ENCODE measurements at places on chromosomes 7 and 10. TPM values are rescaled to one million over a fixed set of nuclear protein-coding genes. Genes with fewer than 3 reads are reported as not detected.

Gene CREB3L2
- total RNA-seq: 9.3 TPM

Gene DMTF1
- total RNA-seq: 48.8 TPM

Gene ZNF503
- total RNA-seq: 42.3 TPM

Gene NPTX2
- total RNA-seq: not detected

Gene DYDC1
- total RNA-seq: not detected

Gene ASB10
- total RNA-seq: not detected

Gene TMEM270
- total RNA-seq: not detected

Gene GOLGA7B
- total RNA-seq: 0.26 TPM

- peak; percentile 66 for DNase-seq
Observed at GRCh38 chr10:133318494-133319127, 9.9 kb downstream of the ZNF511 start.

DNA sequence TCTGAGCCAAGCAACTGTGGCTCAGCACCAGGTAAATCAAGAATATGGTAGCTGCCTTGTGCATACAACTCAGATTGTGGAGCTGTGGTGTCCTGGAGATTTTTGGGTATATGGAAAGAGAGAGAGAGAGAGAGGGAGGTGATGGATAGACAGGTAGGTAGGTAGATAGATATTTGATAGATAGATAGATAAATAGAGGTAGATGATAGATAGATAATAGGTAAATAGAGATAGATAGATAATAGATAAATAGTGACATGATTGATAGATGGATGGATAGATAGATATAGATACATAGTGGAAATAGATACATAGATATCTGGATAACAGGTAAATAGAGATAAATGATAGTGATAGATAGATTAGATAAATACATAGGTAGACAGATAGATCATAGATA is 206.3 kb downstream of the KLF6 start:
- DNase-seq: no peak

DNA sequence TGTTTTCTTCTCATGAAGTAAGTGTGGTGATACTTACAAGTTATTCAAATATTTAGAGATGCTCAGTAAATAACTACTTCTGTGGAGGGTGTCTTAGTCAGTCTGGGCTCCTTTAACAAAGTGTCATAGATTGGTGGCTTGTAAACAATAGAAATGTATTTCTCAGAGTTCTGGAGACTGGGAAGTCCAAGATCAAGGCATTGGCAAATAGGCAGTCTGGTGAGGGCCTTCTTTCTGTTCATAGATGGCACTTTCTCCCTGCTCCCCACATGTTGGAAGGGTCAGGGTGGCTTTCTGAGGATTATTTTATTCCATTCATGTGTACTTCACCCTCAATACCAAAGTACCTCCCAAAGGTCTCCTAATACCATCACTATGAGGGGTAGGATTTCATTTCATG is 18.4 kb downstream of the RPA3 start:
- peak; percentile 5 for DNase-seq

DNA sequence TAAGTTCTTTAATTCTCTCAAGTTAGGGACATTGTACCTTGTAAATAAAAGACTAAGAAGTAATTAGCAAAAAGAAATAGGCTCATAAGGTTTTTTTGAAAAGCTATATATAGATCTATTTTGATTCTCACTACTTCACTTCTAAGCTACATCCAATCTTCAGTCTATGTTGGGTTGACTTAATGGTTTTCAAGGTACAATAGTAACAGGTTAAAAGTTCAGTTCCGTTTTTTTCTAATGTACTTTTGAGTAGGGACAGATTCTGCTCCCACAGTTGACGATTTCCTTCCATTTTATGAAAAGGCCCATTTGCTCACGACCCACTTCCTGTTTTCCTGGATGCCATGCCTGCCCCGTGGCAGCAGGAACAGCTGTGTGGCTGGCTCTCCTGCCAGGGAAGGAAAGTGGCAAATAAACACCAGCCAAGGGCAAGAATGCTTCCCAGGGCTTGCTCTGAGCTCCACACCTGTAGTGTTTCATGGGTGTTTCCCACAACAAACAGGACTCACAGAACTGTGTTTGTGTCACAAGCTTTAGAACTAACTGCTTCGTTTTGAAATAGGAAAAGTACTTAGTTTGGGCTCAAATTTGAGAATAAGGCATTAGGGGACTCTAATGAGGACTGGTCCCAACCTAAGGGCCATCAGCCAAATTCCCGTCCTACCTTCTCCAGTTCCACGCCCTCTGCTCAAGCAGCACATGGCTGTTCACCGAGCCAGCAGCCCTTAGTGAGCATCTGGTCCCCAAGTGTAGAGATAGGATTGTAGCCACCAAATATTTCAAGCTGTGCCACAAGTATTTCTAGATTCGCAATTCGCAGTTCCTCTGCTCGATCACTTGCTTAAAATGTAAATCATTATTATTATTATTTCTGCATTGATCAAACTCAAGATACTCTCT is 240.7 kb downstream of the COBL start:
- DNase-seq: no peak

- DNase-seq: no peak
Observed at GRCh38 chr10:16363741-16364140, 73.1 kb upstream of the PTER start.

- DNase-seq: no peak
Observed at GRCh38 chr7:7972922-7973594, 4.5 kb downstream of the GLCCI1 start.

DNA sequence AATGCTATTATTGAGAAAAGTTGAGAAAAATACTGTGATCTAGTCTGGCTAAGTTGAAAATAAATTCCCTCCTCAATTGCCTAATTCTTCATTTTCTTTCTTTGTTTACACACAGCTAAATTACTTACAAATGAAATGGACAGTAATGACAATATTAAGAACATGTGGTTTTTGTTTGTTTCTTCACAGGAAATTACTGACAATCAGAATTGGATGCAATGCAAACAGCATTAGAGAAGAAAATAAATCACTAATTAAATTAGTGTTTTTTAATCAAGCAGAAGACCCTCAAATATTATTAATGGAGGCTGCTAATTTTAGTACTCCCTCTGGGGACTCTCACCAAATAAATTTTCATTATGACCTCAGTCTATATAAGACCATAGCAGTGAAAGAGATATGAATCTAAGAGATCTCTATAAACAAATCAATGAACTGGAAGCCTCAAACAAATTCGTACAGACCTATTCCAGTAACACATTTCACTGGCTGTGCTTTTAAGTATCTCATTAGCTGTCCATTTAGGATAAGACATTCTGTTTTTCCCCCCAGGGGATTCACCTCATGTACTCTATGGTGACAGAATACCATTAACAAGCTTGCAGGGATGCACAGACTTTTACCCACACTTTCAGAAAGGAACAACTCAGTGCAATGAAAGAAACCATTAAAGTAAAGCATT is 202.0 kb upstream of the DGKB start:
- DNase-seq: no peak

- DNase-seq: peak; percentile 100
Observed at GRCh38 chr10:74055383-74056049, 57.6 kb downstream of the VCL start.

DNA sequence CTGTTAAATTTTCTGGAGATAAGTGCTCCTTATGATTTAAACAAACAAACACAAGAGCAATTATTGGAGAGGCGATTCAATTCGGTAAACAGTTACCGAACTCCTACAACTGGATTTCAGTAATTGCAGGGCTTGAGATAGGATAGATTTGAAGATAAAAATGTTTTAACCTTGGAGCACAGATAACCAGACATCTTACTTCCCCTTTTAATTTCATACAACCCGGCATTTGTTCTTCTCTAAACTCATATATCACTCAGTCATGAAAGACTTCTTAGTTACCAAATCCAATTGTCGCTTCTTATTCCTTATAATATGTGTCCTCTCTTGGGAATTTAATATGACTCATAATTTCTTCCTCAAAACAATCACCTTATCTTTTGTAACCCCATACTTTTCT is 235.9 kb upstream of the CSTF2T start:
- no peak for DNase-seq

GRCh38 chr7:17021205-17021604 is 139.4 kb upstream of the AGR3 start:
- no peak for DNase-seq

- DNase-seq: no peak
Observed at GRCh38 chr7:142414135-142414534, 156.3 kb upstream of the PRSS58 start.

DNA sequence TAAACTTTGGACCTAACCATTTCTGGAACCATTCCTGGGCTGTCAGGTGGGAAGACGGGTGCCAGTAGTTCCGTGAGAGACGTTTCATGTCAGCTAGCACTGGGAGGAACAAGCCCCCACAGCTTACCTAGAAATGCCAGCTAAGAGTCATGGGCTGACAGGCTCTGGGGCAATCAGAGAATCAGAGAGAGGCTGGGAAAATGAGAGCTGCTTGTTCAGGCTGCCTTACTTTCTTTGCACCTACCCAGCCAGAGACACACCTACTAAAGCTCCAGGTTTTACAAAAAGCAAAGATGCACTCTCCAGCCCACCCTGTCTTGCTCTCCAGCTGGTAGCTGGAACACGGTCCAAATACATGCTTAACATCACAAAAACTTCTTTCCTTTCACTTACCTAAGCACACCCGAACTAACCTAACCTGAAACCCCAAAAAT is 688 bp downstream of the PTN start:
- no peak for DNase-seq

GRCh38 chr7:37495574-37496184 is 47.0 kb upstream of the ELMO1 start:
- DNase-seq: peak; percentile 39

DNA sequence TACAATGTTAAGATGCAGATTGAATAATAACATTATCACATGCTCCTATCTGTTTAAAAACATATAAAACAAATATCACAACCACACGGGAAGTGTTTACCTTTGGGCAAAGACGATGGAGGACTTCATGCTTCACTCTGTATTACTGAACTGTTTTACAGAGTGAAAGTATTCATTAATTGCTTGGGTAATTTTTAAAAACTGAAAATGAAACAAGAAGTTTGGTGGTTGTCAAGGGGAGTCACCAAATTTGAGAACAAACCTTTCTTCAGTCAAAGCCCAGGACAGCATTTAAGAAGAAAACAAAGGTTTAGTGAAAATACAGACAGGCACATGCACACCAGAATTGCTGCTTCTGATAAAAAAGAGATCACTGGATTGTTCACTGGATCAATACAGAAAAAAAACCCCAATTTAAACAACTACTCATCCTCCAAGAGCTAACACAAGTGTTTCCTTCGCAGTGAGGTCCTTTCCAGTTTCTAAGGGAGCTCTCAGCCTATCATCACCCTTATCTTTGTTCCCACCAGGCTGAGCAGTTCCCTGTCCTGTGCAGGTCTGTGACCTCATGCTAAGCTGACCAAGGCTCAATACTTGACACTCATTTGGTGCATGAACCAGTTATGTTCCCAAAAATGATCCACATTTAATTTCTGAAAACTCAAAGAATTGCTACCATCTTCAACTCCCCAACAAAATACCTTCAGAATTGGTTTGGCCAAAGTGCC is 8.8 kb downstream of the PARP12 start:
- DNase-seq: no peak

DNA sequence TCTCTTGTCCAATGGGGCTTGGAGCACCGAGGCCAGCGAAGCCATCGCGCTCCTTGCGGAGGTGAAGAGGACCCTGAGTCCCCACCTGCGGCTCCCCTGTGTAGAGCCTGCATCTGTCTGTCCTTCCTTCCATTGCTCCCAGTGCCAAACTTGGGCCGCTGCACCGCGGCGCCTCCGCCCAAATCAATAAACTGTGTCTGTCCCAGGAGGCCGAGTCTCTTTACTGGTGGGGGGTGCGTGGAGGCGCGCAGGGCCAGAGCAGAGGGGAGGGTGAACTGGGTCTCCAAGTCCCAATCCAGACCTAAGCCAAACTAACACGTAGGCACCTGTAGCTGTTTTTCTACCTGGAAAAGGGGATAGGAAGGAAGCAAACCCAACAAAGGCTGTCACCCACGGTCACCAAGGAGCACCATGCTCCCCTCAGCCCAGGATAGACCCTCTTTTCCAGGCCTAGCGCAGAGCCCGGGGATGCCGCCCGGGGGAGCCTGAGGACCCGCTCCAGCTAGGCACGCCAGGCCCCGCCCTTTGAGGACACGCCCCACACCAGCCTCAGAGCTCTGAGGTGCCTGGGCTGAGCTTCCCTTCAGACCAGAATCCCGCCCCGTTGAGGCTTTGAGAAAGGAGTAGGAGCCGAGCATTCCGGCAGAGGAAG is 1.2 kb upstream of the CHAT start:
- peak; percentile 47 for DNase-seq

GRCh38 chr10:82683945-82684344 is 809.0 kb downstream of the NRG3 start:
- no peak for DNase-seq

- DNase-seq: no peak
Observed at GRCh38 chr7:93365341-93365740, 133.2 kb downstream of the VPS50 start.

- no peak for DNase-seq
Observed at GRCh38 chr10:132172091-132173066, 14.4 kb upstream of the DPYSL4 start.

GRCh38 chr7:116621649-116622048 is 50.3 kb upstream of the MET start:
- no peak for DNase-seq

- peak; percentile 17 for DNase-seq
Observed at GRCh38 chr7:93036807-93037206, 81.0 kb downstream of the SAMD9 start.

DNA sequence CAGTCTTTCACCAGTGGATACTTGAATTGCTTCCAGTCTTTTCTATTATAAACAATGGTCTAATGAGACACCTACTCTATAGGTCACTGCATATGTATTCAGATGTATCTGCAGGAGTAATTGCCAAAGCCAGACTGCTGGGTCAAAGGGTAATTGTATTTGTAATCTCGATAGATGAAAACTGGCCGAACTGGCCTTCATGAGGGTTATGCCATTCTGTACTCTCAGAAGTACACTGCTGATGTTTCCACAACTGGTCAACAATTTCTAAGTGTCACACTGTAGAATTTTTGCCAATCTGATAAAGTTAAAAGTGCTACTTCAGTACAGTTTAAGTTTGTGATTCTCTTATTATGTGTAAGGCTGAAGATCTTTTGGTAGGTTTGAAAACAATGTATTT is 64.6 kb downstream of the JAZF1 start:
- no peak for DNase-seq

DNA sequence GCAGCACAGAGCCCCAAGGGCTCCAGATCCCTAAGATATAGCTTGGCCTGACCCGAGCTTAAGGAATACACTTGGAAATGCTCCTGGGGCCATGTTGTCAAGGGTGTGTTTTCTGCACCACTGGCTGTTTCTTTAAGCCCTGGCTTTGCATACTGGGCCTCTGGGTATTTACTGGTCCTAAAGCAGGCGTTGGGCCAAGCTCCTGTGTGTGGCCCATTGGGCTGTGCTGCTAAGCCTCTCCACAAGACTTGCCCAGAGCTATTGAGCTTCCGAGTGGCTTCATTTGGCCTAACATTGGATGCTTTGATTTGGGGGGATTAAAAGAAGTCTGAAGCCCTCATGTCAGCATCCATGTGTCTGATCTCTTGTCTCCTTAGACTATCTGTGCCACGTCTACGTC is 5.2 kb downstream of the YKT6 start:
- no peak for DNase-seq

- DNase-seq: no peak
Observed at GRCh38 chr7:137305901-137306621, 37.5 kb downstream of the PTN start.
